A673 (cell line): ENCODE measurements at places on chromosomes 6 and 20. TPM values are rescaled to one million over a fixed set of nuclear protein-coding genes. Genes with fewer than 3 reads are reported as not detected.

- DNase-seq, result no peak
Observed at GRCh38 chr20:2230726-2231488, 64.9 kb upstream of the TGM3 start.

DNA sequence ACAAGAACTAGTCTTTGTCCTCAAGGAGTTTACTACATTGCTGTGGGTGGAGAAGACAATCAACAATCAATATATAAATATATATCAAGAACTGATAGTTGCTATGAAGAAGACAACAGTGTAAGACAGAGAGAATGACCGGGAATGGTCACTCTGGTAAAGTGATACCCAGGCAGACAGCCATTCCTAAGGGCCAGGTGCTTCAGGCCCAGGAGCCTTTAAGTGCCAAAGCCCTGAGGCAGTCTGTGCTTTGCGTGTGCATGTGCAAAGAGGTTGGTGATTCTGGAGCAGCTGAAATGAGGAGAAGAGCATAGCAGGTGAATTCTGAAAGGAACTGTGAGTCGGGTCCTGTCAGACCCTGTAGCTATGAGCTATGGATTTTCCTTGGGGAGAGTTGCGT is 154.2 kb downstream of the DOK5 start:
- no peak for DNase-seq

- no peak for DNase-seq
Observed at GRCh38 chr6:37700620-37700973, 2.9 kb upstream of the MDGA1 start.

GRCh38 chr6:138346302-138347195 is 31.2 kb upstream of the SMIM28 start:
- no peak for DNase-seq

DNA sequence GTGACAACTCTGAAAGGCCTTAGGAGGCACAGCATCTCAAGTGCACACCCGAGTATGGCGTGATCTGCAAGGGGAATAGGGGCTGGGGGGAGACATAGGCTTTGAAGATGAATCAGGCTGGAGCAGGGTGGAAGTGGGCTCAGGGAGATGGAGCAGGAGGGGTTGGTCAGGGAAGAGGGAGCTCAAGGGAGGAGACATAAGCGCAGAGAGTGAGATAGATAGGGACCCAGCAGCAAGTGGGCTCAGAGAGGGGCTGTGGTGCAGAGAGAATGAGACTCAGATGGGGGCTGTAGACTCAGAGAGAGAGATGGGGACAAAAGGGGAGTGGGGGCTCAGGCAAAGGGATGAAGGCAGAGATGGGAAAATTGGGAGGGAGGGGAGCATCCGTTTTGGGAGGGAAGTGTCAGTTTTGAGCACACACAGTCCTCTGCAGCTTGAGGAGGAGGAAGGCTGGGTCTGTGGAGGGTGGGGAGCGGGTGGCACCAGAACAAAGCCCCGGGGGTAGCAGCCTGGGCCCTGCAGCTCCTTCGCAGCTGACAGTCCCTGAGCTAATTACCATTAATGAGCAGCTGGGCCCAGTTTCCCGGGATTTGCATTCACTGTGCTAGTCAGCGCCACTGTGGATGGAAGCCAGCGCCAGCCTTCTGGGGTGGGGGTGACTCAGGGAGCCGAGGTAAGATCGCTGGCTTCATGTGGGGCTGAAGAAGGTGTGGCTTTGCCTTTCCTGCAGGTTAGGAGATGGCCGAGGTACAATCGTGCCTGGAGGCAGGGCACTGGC is 18.7 kb downstream of the SRXN1 start:
- DNase-seq, result no peak

GRCh38 chr6:44655412-44656342 is 268.2 kb downstream of the CDC5L start:
- DNase-seq, result peak; percentile 84

GRCh38 chr6:2842139-2842552 is 483 bp upstream of the SERPINB1 start:
- DNase-seq, result no peak

DNA sequence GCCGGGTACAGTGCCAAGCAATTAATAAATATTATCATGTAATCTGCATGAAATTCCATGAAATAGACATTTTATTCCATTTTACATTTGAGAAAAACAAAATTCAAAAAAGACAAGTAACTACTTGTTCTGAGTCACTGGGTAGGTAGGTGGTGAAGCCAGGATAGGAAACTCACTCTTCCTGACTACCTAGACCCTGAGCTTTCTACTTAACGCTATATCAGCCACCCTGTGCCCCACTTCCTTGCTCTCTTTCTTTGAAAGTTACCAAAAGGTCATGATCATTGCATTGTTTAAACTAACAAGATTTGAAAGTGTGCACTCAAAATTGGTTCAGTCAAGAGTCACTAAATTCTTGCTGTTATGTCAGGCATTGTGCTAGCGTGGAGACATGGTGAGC is 235.7 kb downstream of the CD83 start:
- DNase-seq, result no peak

- peak; percentile 45 for DNase-seq
Observed at GRCh38 chr6:160000280-160000704, 31.4 kb downstream of the IGF2R start.

GRCh38 chr6:19655744-19656143 is 181.4 kb upstream of the ID4 start:
- DNase-seq, result peak; percentile 39

DNA sequence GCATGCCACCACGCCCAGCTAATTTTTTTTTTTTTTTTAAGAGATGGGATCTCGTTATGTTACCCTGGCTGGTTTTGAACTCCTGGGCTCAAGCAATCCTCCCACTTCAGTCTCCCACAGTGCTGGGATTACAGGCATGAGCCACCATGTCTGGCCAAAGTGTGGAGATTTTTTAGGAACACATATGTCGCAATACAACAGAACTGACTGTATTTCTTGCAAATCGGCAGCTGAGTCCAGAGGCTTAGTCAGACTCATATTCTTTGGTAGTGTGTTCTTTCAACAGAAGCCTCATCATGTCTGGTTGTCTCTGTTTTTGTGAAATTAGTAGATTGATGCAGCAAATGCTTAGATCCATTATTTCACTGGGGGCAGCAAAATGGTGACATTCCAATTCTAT is 23.9 kb upstream of the CD164 start:
- no peak for DNase-seq

- no peak for DNase-seq
Observed at GRCh38 chr6:6678811-6679210, 90.3 kb downstream of the LY86 start.

DNA sequence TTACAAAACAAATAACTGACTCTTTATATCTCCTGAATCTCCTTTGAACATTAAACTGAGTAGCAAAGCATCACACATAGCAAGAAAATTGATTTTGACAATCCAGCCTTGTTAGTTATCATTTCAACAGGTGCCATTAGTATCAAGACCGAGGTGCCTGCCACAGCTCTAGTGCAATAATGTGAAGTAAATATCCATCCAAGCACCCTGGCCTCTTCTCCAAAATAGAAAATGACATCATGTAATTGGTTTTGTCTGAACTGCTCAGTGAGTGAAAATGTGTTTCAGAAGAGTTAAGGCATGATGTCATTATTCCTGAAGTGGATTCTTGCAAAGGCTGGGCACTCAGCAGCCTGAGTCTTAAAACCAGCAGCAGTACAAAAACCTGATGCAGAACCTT is 341.4 kb downstream of the PLCB1 start:
- no peak for DNase-seq

DNA sequence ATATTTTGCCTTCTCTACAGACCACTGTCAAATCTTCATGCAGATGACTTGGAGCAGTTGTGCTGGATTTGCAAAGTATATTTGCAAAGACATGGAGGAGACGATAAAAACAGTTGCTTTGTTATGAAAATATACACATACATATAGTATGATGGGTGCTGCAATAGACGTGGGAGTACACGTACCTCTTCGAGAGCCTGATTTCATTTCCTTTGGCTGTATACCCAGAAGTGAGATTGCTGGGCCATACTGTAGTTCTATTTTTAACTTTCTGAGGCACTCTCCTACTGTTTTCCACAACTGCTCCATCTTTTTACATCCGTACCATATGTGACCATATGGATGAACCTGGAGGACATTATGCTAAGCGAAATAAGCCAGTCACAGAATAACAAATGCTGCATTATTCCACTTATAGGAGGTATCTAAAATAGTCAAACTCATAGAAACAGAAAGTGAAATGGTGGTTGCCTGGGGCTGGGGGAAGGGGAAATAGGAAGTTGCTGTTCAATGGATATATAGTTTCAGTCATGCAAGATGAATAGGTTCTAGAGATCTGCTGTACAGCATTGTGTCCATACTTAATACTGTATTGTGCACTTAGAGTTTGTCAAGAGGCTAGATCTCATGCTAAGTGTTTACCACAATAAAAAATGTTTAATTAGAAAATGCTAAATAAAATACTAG is 223.8 kb downstream of the HAO1 start:
- DNase-seq, result no peak

DNA sequence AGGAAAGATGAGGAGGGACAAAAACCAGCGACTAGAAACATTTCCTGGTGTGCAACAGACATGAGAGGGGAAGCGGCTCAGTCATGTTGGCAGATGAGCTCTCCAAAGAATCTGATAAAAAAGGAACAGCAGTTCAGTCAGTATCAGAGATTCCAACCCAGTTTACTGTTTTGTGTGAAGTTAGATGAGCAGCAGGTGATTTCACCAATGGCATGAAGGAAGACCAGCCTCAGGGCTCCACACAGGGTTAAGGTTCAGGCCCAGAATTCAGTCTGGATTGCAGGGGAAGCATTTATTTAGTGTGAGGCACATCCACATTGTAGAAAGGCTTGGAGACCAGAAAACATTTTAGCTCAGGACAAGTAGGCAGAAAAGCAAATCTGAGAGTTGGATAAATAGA is 317.8 kb downstream of the C6orf118 start:
- DNase-seq, result no peak

GRCh38 chr20:58921564-58921963 is 59.5 kb upstream of the NELFCD start:
- no peak for DNase-seq

DNA sequence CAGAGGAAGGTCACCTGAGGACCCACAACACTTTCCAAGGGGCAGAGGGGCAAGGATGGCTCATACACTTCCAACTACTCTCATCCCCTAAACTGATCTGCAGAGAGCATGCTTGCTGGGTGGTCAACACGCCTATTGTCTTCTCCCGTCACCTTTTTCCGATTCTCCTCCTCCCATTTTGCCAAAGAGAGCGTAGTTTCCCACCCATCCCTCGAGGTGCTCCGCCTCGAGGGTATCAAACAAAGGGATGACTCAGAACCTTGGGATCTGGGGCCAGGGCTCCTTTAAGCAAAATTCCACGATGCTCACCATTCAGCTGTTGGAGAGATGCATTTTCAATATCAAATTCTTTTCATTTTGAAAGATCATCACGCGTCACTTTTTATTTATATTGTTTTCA is 507.5 kb upstream of the SULF2 start:
- DNase-seq, result no peak

DNA sequence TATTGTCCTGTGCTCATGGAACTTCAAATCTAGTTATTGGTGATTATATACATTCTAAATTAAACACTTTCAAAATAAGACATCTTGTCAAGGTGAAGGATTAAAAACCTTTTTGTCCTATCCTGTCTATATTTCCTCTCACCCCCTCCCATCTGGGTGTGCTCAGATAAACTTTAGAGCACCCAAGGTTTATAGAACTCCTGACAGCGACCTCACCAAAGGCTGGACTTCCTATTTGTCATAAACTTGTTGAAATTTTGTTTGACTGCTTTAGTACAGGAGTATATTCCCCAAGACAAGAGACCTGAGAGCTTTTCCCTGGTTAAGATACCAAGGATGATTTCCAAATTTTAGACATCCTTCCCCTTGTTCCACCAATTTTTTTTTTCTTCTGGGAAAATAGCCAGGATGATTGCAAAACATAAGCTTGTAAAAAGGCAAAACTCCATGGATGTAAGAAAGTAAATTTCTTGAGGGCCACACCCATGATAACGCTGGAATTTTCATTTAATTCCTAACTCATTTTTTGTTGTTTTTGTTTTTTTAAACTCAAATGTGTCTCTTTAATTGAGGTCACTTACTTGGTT is 33.0 kb downstream of the CARMIL1 start:
- peak; percentile 68 for DNase-seq

- peak; percentile 83 for DNase-seq
Observed at GRCh38 chr20:53579581-53580375, 13.9 kb downstream of the ZNF217 start.

Gene OSTM1
- 19.7 and 23.8 TPM in 2 replicates for total RNA-seq

Gene GABRR1
- 0.37 and 0.67 TPM in 2 replicates for total RNA-seq

Gene SCRT2
- total RNA-seq, result 0.50 and 0.69 TPM in 2 replicates

Gene HLA-DRB5
- not detected in 2 replicates for total RNA-seq

Gene SLC35F1
- 5.3 and 8.3 TPM in 2 replicates for total RNA-seq

Gene WFDC2
- not detected in 2 replicates for total RNA-seq

Gene FAM209B
- 0.45 and 0.81 TPM in 2 replicates for total RNA-seq

Gene MEI4
- not detected in 2 replicates for total RNA-seq

Gene WFDC12
- not detected in 2 replicates for total RNA-seq

Gene EPPIN
- not detected in 2 replicates for total RNA-seq

Gene ZNF391
- 2.8 and 3.4 TPM in 2 replicates for total RNA-seq

Gene MRPS18B
- total RNA-seq, result 70.3 and 70.4 TPM in 2 replicates

Gene MPIG6B
- not detected in 2 replicates for total RNA-seq
